ENCODE measurements at places on chromosomes 2 and 18. TPM values are rescaled to one million over a fixed set of nuclear protein-coding genes. Genes with fewer than 3 reads are reported as not detected.

DNA sequence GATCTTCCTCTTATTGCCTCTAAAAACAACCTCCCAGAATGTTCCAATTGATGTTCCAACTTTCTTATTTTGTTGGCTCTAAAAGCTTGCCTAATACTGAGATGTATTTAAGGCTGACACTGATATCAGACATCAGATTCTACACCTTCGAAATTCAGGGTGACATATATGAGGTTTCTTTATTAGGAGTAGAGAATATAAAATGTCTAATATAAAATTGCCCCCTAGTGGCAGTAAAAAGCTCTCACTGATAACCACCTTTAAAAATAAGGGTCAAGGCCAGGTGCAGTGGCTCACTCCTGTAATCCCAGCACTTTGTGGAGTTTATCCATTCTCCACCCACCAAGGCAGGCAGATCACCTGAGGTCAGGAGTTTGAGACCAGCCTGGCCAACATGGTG, 789.7 kb upstream of the SLC39A10 start:
- DNase-seq, result peak; percentile 50

The C2orf78 gene
- total RNA-seq, result not detected

The ACMSD gene
- total RNA-seq, result not detected

The SCN9A gene
- 6.3 TPM for total RNA-seq

The GKN2 gene
- total RNA-seq, result 0.24 TPM

DNA sequence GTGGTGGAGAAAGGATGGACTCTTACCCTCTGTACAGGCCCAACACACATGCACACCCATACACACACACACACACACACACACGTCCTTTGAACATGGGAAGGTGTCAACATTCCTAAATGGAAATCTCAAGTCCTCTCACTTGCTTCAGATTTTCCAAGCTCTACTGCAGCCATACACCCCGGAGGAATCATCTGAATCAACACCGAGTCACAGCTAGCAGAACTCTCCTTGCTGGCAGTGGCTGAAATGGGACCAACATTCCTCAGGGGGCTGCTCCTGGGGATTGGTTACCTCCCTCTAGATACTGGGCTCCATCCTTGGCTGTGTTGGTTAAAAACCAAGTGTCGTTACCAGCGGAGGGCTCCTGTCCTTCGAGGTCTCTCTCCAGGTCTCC, 112.7 kb downstream of the BCL11A start:
- no peak for DNase-seq

DNA sequence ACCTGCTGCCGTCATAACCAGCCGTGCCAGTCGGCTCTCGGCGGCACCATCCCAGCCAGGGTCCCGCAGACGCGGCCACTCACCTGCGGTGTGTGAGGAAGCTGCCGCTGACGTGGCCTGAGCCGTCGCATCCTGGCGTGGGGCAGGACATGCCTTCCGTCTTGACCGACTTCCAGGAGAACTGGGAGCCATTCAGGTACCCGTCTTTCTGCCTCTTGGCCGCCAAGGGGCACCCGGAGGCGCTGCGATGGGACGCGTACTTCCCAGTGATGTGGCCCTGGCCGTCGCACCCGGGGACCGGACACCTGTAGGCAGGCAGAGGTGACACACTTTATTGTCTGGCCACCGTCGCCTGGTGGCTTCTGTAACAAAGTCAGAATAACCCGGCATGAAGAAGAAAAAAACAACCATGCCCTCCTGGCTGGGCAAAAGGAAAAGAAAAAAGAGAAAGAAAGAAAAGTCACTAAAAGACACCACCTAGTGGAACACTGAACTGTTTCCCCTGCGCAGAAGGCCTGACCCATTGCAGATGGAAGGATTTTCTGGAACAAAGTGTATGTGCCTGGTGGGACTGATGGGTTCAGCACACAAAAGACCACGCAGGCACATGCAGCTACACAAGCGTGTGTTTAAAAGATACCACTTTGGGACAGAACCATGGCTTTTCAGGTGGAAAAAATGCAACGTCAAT, 94.9 kb upstream of the PXDN start:
- no peak for DNase-seq

The ABCG5 gene
- total RNA-seq, result not detected

GRCh38 chr2:227818675-227819397, 5.2 kb downstream of the CCL20 start:
- no peak for DNase-seq

The EN1 gene
- 1.0 TPM for total RNA-seq

The MC2R gene
- total RNA-seq, result not detected

DNA sequence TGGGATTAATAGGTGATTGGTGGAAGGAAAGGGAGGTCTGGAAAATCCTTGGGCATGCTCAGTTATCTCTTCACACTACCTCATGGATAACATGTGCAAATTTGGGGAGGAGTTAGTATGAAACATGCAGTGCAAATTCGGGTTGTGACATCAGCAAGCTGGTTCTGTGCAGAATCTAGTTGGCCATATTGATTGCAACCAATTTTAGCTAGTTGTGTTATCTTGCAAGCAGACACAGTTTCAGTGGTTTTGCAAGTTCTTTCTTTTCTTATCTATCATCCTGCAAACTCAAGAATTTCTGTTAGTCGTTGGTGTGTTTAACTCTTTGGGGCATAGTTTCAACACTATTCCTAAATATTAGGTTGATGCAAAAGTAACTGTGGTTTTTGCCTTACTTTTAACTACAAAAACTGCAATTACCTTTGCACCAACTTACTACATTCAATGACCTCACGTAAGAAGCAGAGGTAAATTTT, 135.4 kb downstream of the PTH2R start:
- no peak for DNase-seq

DNA sequence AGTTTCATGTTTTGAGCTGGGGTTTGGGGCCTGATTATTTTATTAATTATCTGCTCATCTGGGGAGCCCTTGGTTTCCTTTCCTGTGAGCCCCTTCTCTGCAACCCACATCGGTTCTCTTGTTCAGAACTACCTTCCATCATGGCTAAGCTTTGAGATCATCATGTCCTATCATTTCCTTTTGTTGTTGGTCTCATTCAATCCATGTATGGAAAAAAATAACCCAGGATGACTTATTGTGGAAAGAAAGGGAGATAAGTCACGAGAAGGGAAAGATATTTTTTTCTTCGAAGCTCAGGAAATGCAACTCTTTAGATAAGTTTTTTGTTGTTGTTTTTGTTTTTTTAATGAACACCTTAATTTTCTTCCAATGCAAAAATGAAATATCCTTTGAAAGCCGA, 43.7 kb downstream of the EHD3 start:
- DNase-seq, result no peak

DNA sequence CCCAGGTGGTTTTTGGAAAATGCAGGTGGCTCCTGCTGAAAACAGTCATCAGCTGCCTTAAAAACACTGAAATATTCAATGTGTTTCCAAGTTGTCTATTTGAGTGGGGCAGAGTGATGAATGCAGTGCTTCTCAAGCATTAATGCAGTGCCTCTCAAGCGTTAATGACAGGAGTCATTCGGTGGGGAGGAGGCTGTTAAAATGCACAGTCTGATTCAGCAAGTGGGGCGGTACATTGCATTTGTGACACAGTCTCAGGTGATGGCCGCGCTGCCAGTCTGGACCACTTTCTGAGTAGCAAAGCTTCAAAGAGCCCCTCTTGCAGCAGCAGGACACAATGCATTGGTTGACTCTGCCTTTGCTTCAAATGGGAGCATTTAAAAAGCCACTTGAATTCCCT, 231.4 kb upstream of the RGPD4 start:
- DNase-seq, result no peak

The ACVR1 gene
- 15.1 TPM for total RNA-seq

DNA sequence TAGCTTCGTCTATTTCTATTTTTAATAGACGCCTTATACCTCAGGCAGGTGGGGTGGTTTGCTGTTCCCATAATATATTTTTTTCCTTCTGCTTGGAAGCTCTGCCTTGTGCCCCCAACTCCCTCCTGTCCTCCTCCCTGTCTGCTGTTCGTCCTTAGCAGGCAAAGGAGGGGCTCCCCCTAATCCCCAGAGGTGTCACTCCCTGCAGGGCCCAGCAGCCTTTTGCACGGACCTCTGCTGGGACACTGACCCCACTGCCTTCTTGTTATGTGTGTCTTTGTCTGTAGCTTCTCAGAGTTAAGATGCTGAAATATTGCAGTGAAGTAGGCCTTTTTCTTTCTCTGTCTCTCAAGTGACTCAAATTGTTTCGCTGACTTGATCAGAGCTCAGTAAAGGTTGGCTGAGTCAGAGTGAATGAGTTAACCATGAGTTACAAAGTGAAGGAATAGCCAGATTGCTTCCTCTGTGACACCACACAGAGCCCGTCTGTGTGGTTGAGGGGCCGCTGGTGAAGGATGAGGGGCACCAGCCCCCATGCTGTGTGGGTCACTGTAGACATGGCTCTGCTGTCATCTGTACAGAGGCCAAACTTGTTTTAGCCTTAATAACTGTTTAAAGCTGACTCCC, 47.7 kb downstream of the PRKCE start:
- peak; percentile 52 for DNase-seq

The VWC2L gene
- not detected for total RNA-seq

The HRH4 gene
- not detected for total RNA-seq

DNA sequence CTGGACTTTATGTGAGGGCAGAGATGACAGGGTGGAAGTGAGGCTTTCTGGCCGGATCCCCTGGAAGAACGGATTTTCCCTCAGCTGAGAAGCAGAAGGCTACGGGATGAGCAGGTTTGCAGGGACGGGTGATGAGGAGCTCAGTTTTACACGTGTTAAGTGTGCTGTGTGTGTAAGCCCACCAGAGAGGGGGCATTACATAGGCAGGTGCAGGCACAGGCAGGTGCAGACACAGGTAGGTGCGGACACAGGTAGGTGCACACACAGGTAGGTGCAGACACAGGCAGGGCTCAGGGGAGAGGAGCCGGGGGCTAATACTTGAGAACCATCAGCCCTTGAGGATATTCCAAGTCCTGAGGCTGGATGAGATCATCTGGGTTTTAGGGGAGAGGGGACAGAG, 107.7 kb downstream of the COPS8 start:
- no peak for DNase-seq
